ENCODE measurements at places on chromosomes 16 and 17.

- no peak for DNase-seq
Observed at GRCh38 chr16:82652826-82653225, 26.1 kb downstream of the CDH13 start.

GRCh38 chr16:20871941-20872815, 28.0 kb downstream of the DCUN1D3 start:
- no peak for DNase-seq

DNA sequence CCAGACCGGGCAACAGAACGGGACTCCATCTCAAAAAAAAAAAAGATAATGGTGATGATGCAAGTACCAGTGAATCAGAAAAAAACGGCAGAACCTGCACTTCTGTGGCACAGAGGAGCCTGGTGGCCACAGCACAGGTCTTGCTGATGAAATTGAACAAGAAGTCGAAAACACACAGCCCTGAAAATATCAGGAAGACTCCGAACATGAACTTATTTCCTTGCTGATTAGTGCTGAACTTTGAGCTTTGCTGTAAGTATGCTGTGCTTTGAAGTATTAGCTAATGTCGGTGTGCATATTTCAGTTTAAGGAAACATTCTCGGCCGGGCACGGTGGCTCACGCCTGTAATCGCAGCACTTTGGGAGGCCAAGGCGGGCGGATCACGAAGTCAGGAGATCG, 10.9 kb upstream of the MYO15B start:
- DNase-seq: no peak

- no peak for DNase-seq
Observed at GRCh38 chr16:76748461-76749348, 442.3 kb upstream of the MON1B start.

- DNase-seq: no peak
Observed at GRCh38 chr16:86075488-86075785, 176.5 kb downstream of the IRF8 start.

GRCh38 chr17:82551779-82552457, 32.4 kb downstream of the FOXK2 start:
- DNase-seq: peak; percentile 64

- no peak for DNase-seq
Observed at GRCh38 chr16:57474671-57475661, 11.3 kb downstream of the DOK4 start.
